ENCODE measurements at places on chromosomes 3 and 15.

DNA sequence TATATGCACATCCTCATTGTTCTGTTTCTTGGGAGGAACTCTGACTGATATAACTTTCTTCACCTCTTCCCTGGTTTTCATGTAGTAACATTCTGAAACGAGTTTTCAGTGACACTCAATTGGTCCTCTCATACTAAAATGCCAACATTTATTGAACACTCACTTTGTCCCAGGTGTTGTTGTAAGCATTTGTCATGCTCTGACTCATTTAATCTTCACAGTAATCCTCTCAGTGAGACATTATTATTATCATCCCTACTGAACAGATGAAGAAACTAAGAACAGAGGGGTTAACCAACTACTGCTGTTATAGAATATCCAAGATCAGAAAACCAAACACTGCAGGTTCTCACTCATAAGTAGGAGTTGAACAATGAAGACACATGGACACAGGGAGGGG lies 94.1 kb upstream of the MRPL3 start:
- no peak for DNase-seq

DNA sequence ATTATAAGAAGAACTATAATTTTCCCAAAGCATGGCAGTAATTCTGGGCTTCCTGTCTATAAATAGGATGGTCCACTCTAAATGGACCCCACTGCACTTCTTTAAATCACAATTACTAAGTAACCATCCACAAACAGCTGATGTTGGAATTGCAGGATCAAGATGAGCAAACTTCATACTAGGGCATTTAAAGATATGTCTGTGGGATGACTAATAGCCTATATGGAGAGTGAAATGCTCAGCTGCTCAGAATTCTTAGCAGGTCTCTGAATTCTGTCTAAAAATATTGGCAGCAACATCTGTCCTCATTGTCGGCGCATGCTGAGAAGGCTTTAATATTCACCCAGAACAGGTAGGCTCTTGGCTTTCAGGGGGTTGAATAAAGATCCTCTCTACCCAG lies 140.4 kb downstream of the SATB1 start:
- DNase-seq: no peak

GRCh38 chr3:114855839-114856238 lies 291.2 kb downstream of the ZBTB20 start:
- no peak for DNase-seq

GRCh38 chr3:109191421-109191820 lies 54.9 kb downstream of the C3orf85 start:
- no peak for DNase-seq

GRCh38 chr15:74826921-74827320 lies 494 bp downstream of the CPLX3 start:
- no peak for DNase-seq

DNA sequence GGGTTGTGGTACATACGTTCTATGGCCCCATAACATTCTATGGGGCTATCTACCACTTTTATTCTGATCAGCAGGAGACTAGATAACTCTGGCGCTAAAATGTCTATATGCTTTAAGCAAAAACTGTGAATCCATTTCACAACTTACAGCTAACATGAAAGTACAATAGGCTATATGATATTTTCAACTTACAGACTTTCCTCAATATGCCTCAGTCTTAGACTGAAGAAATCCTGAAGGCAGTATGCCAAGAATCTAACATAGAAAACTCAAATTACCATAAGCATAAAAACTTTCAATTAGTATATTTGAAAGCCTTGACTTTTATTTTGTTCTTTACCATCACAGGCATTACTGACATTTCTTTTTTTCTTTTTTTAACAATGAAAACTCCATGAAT lies 81.4 kb downstream of the CBLB start:
- no peak for DNase-seq

- DNase-seq: no peak
Observed at GRCh38 chr3:32498252-32498651, 4.4 kb downstream of the CMTM6 start.

DNA sequence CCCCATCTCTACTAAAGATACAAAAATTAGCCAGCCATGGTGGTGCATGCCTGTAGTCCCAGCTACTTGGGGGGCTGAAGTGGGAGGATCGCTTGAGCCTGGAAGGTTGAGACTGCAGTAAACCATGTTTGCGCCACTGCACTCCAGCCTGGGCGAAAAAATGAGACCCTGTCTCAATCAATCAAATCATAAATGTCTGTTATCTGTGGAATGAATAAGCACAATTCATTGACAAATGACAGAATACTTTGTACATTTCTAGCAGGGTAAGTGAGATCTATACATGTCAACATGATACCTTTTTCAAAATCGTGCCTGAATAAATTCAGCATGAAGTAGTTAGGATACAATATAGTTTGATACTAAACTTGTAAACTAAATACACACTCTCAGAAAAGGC lies 181.2 kb downstream of the FOXP1 start:
- DNase-seq: no peak

DNA sequence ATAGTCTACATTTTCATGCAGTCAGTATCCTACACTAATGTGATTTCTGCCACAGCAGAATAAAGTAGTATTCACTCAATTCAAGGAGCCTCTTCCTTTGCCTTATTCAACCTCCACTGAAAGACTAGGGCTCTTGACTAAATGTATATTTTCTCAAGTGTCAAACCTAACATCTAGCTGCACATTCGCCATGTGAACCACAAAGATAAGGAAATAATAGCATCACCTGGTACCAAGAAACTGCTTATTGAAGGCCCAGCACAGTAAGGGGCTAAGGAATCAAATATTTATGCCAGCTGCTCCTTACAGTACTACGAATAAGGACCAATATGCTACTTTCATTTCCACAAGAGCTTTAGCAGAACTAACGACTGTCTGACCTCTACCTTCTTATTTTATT lies 1.3 kb downstream of the SRP14 start:
- no peak for DNase-seq

- no peak for DNase-seq
Observed at GRCh38 chr15:98896802-98897732, 110.5 kb downstream of the PGPEP1L start.

DNA sequence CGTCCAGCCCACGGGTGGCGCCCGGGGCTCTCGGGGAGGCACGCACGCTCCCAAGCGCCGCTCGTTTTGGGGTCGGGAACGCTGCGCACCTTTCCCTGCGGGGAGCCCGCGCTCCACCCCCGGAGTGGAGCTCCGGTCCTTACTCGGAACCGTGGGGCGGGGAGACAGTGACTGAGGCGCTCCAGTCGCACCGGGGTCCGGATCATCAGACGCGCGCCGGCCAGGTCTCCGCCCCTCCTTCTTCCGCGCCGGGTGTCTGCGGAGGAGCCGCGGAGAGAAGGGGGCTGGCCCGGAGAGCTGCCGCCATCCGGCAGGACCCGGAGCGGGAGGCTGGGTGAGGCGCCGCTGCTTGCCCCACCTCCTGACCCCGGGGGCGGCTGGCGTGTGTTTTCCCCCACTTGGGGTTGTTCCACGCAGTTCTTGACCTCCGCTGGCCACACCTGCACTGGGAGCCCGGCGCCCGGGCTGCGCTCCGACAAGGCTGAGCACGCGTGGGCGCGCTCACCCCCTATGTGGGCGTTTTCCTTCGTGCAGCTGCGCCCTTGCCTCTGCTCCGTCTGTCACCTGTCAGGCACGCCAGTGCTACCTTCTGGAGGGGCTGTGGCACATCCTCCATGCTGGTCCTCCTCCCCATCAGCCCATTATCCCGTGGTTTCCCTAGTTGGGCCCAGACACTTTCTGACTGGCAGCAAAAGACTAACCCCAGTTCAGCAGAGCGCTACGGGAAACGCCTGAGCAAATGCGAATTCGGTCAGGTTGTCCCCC lies at the start of gene MCF2L2:
Gene MCF2L2, minus strand, starts transcription at position 173 of the 765 bp plus-strand sequence. CDS start 642 bp downstream, outside the sequence.
- peak; percentile 84 for DNase-seq

- no peak for DNase-seq
Observed at GRCh38 chr3:95654570-95655362, 1159.6 kb upstream of the EPHA6 start.

- no peak for DNase-seq
Observed at GRCh38 chr3:48652923-48653715, 9.6 kb downstream of the CELSR3 start.

GRCh38 chr3:1117843-1118473 lies 25.1 kb downstream of the CNTN6 start:
- no peak for DNase-seq

DNA sequence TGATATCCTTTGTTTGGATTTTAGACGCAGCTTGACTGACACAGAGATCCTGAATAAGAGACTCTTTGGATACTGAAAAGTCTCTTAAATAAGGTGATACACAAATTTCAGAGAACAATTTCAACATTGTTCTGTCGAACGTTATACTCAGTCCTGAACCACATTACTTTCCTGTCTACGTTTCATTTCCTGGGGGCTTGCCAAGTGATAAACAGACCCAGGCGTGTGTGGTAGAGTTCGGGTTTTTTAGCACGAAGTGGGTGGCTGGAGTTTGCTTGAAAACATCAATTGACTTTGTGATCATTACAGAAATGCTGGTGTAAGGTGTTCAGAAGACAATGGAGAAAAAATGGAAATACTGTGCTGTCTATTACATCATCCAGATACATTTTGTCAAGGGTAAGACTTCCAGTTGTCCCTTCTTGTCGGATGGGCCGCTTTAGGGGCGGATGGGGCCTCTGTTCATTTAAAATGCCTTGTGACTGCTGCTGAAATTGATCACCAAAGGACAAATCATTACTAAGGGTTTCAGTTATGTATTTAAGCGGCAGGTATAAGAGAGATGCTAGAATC lies at the start of gene CD96:
Gene CD96, plus strand, starts transcription at position 287 of the 573 bp plus-strand sequence. Its CDS starts 52 bp downstream, at position 339.
- DNase-seq: no peak

DNA sequence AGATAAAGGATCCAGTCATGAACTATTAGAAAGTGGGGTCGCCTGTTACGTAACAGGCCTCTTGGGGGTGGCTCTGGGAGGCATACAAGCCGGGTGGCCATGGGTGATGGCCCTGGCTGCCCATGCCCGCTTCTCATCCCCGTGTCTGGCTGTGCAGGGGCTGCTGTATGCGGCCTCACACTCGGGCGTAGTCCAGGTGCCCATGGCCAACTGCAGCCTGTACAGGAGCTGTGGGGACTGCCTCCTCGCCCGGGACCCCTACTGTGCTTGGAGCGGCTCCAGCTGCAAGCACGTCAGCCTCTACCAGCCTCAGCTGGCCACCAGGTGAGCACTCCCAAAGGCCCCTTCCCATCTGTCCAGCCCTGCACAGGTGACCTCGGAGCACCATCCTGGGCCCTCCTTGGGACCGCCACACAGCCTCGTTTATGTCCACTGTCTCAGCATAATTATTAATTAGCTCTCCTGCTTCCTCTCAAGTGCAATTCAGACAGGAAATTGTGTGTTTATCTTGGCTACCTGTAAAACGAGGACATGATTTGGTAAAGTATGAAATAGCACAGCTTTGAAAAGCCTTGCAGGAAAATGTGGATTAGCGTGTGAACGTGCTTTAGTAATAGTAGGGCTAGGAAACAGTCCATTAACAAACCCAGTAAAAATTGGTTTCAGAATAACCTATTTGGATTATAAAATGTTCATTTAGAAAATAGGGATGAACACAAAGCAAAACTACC lies 8.1 kb downstream of the CIB1 start:
- no peak for DNase-seq

GRCh38 chr3:45549961-45550360 lies 44.6 kb upstream of the LIMD1 start:
- DNase-seq: no peak

- DNase-seq: peak; percentile 54
Observed at GRCh38 chr3:66816090-66816761, 181.9 kb upstream of the KBTBD8 start.

DNA sequence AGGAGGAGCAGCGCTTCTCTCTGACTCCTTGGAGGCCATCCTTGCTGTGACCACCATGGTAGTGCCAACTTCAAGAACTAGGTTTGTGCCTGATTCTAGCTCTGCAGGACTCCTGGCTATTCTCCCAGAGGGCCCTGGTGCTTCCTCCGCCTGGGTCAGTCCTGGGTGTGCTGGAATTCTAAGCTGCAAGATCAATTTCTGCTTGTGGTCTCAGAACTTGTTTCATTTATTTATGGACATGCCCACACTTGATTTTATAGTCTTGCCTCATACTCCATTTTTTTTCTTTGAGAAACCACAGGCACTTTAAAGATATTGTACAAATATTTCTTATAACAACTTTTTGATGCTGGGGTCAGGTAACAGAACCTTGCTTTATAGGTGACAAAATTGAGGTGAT lies 87.6 kb downstream of the PDCD6IP start:
- no peak for DNase-seq

DNA sequence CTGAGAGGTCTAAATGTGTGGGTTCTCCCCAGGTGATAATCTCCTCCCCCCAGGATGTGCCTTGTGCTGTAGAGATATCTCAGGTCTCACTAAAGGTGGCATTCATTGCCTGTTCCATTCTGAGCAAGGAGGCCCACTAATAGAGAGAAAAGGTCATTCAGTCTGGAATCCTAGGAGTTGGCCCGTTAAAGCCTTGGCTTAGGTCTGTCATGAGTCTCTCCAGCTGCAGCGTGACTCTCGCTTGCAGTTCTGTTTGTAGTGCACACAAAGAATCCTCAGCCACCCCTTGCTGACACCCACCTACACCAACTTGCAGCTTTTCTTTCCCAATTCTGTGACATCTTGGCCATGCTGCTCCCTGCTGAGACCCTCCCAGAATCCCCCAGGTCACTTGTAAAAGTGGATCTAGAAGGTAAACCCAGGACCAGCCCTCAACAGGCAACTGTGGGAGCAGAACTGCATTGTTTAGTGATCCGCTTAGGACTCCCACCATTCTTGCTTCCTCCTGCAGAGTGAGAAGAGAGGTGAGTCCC lies 17.7 kb downstream of the MAGEF1 start:
- no peak for DNase-seq

DNA sequence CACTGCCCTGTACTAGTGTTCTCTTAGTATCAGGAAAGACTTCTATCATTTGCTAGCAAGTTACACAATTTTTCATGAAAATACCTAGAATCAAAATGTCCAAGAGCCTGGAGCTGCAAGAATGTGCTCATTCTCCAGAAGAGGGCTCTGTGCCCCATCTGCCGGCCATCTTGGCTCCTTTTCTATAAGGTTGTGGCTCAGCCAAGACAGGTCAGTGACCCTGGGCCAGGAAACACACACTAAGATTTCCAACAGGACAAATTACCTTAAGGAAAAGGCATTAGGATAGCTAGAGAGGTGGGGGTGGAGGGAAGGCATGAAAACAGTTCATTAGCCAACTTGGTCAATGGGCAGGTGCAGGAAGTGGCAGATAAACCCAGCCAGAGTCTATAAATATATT lies 20.7 kb downstream of the TIMP4 start:
- DNase-seq: peak; percentile 6

DNA sequence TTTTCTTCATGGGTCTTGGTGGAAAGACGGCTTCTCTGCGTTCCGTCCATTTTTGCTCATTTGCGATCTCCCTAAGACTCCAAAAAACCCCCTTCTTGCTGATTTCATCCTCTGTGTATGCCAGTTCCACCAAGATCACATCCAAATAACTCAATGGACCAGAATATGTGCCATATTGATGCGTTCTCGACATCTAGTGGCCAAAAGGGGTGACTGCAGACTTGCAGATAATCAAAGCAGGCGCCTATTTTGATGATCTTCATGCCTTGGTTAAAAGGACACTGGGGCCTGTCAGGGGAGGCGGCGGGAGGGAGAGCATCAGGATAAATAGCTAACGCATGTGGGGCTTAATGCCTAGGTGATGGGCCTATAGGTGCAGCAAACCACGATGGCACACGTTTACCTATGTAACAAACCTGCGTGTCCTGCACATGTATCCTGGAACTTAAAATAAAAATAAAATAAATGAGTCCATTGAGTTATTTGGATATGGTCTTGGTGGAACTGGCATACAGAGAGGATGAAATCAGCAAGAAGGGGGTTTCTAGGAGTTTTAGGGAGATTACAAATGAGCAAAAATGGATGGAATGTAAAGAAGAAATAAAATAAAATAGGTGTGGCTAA lies 104.2 kb upstream of the RAD18 start:
- DNase-seq: no peak

- DNase-seq: no peak
Observed at GRCh38 chr3:169354774-169355501, 308.6 kb downstream of the MECOM start.

Data from left lung (tissue), 14 donors.